ENCODE measurements at places on chromosomes 11 and 22. TPM values are rescaled to one million over a fixed set of nuclear protein-coding genes. Genes with fewer than 3 reads are reported as not detected.
A peak's percentile ranks its signal among the peaks of the same experiment; 100 is the strongest.

COPB1 gene
- 95.9 TPM for total RNA-seq

GRCh38 chr11:126683766-126684728, 316.5 kb downstream of the KIRREL3 start:
- no peaks in the 10 kb centered on the region for H3K36me3 ChIP-seq
- H3K27ac ChIP-seq: no peak overlapping the region
- H3K4me3 ChIP-seq: no peak overlapping the region
- H3K27me3 ChIP-seq: no peaks in the 10 kb centered on the region

DNA sequence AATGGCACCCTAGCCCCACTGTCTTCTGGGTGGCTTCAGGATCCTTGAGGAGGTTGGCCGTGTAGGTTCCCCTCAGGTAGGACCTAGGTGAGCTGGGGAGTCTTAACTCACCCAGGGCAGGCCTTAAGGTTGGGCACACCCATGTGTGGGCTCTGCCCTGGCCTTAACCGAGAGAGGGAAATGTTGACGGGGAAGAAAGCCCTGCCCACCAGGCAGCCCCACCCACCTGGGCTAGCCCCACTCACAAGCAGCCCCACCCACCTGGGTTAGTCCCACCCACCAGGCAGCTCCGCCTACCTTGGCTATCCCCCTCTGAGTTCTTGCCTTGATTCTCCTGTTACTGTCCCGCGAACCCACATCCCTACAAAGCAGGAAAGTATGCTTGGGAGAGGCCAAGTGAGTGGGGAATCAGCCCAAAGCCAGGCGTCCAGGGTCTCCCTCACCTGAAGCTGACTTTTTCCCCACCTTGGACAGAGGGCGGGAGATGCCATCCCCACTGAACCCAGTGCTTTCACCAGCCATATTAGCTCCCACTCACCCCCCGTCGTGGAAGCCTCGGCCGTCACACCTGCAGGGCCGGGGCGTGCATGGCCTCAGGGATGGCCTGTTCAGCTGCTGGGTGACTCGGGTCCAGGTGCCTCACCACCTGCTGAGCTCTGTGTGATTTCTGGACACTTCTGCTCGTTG, at the start of gene MYEOV:
TSS of gene MYEOV (plus strand) at position 337 of the 687 bp plus-strand sequence. CDS start 1,200 bp downstream, outside the sequence.
- no peak within 1 kb of the TSS for H3K27ac ChIP-seq
- no peaks in the 10 kb centered on the region for H3K27me3 ChIP-seq
- peaks cover 67% of the 10 kb centered on the region for H3K4me1 ChIP-seq

- no peaks in the 10 kb centered on the region for H3K27me3 ChIP-seq
- no peaks in the 10 kb centered on the region for H3K4me1 ChIP-seq
- no peak for DNase-seq
- H3K4me3 ChIP-seq: no peak overlapping the region
- H3K27ac ChIP-seq: no peak overlapping the region
- H3K36me3 ChIP-seq: no peaks in the 10 kb centered on the region
Measured at GRCh38 chr11:84322211-84322610, 1036.0 kb upstream of the CCDC90B start.

GRCh38 chr11:130441719-130442118, 6.7 kb upstream of the ADAMTS15 start:
- H3K36me3 ChIP-seq: no peaks in the 10 kb centered on the region
- H3K4me3 ChIP-seq: no peak overlapping the region
- H3K27ac ChIP-seq: no peak overlapping the region
- H3K4me1 ChIP-seq: peaks cover 12% of the 10 kb centered on the region
- peaks cover 5% of the 10 kb centered on the region for H3K27me3 ChIP-seq

GRCh38 chr22:24506802-24507438, 11.8 kb downstream of the UPB1 start:
- no peak overlapping the region for H3K27ac ChIP-seq
- H3K27me3 ChIP-seq: no peaks in the 10 kb centered on the region
- H3K4me3 ChIP-seq: no peak overlapping the region
- H3K4me1 ChIP-seq: peaks cover 2% of the 10 kb centered on the region
- no peak for DNase-seq
- no peaks in the 10 kb centered on the region for H3K36me3 ChIP-seq

UQCC3 gene
- 2.3 TPM for total RNA-seq

TRPT1 gene
- total RNA-seq: 11.5 TPM

DNA sequence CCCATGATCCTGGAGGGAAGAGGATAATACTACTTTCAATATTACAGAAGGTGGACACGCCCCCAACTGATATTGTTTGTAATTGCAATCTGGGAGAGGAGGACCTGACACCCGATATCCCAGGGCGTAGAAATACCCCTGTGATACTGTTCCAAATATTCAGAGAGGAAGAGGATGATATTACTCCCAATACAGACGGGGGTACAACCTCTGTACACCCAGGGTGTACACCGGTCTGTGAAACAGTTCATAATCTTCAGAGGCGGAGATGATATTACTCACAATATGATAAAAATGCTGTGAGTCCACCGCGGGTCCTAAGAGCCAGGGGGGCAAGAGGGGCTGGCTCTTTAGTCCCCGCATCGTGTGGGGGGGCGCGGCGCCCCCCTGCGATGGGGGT, 57.2 kb upstream of the ALDH3B2 start:
- DNase-seq: no peak
- H3K36me3 ChIP-seq: no peaks in the 10 kb centered on the region
- peaks cover 11% of the 10 kb centered on the region for H3K27me3 ChIP-seq

TIGD3 gene
- 0.85 TPM for total RNA-seq

OR8D1 gene
- not detected for total RNA-seq

DNA sequence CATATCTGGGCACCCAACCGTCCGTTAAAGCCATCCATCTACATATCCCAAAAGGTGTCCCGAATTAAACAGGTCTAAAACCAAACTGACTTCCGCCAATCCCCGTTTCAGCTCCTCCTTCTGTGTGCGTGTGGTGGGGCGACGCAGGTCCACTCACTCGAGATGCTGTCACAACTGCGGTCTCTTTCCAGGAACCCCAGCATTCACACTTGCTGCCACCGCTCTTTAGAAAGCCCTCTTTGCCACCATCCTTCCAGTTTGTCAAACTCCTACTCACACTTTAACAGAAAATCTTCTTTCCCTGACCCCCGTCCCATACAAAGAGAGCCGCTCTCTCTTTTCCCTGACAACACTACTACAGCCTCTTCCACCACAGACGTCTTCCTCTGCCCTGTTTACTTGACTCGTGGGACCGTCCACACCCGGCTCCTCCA, 467 bp downstream of the ESS2 start:
- H3K27ac ChIP-seq: peak overlapping the region; percentile 81

POU2AF2 gene
- total RNA-seq: not detected

CLTCL1 gene
- total RNA-seq: 0.52 TPM
